DMS153 (cell line): ENCODE measurements at places on chromosomes 2 and 18.
A peak's percentile ranks its signal among the peaks of the same experiment; 100 is the strongest.

GRCh38 chr18:35390951-35391700, 14.0 kb upstream of the ZNF396 start:
- no peak for DNase-seq

DNA sequence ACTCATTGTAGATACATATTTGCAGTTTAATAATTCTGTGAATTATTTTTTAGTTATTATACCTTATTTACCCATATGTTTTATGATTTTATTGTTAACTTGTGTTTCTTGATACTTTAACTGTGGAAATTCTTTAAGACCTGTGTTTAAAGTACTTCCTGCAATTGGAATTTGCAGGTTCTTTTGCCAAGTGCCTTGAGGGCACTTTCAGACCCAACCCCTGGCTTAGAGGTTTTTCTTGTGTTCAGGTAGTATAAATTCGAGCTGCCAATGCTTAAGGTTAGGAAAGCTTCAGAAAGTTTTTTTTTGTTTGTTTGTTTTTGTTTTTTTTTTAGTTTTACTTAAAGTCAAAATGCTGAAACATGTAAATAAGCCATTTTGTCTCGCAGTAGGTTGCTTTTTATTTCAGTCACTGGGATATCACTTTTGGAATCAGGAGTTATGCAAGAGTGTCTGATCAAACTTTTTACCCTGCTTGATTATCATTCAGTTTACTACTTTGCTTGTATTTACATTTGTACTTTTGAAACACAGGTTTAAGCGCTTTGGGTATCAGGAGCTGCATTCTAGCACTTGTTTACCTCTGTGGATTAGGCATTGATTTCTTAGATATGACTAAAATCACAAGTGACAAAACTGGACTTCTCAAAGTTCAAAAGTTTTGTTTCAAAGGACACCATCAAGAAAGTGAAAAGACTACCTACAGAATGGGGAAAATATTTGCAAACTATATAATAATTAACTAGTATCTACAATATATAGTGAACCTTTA, 31.8 kb downstream of the TDRD15 start:
- no peak for DNase-seq

- DNase-seq: no peak
Observed at GRCh38 chr18:73879766-73880165, 267.9 kb downstream of the FBXO15 start.

DNA sequence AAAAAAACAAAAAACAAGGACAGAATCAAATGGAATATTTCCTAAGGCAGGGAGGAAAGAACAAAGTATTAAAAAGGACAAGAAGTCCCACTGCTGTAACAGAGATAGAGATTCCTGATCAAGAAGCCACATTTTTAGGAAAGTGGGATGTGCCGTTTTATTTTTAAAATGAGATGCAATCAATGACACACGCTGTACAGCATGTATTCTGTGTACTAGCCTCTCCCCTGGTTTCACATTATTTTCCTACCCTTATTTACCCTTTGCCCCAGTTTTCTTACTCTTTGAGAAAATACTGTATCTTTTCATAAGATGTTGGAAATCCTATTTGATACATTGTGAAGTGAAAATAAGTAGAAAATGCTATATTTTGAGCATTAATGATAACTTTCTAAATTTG, 45.8 kb downstream of the E2F6 start:
- DNase-seq: no peak

DNA sequence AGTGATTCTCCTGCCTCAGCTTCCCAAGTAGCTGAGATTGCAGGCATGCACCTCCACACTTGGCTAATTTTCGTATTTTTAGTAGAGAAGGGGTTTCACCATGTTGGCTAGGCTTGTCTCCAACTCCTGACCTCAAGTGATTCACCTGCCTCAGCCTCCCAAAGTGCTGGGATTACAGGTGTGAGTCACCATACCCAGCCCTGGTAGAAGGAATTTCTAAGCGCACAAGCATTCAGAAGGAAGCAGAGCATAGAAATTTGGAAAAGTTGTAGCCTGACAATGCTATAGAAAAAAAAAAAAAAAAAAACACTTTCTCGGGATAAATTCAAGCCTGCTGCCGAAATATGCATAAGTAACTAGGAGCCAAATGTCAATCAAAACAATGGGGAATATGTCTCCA, 249.4 kb downstream of the GRB14 start:
- no peak for DNase-seq

DNA sequence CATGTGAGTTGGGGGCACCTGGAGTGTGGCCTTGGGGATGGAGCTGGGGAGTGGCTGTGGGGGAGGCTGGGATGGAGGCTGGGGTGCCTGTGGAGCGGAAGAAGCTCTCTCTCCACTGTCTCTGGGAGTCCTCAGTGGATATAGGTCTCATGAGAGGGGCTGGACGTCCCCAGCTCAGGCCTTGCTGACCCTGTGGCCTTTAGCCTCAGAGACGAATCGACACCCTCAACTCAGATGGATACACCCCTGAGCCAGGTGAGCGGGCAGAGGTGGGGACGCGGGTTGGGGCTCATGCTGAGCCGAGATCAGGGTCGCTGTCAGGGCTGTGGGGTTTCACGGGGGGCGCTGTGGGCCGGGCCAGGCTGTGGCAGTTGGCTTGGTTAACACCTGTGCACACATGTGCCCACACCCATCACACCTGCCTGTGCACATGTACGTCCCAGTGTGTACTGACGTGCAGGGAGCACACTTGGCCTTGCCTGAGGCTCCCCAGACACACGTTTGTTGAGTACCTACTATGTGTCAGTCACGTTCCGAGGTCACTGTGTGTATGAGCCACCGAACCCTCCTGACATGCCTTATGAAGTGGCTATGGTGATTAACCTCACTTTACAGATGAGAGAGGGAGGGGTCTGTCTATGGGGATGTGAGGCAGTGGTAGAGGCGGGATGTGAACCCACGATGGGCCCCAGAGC, 20.1 kb downstream of the ZAP70 start:
- DNase-seq: no peak

GRCh38 chr2:188798159-188798558, 176.0 kb upstream of the COL3A1 start:
- DNase-seq: peak; percentile 35

GRCh38 chr2:190283783-190284182, 35.8 kb downstream of the HIBCH start:
- no peak for DNase-seq

- DNase-seq: no peak
Observed at GRCh38 chr2:44989176-44989575, 20.1 kb downstream of the SIX2 start.

DNA sequence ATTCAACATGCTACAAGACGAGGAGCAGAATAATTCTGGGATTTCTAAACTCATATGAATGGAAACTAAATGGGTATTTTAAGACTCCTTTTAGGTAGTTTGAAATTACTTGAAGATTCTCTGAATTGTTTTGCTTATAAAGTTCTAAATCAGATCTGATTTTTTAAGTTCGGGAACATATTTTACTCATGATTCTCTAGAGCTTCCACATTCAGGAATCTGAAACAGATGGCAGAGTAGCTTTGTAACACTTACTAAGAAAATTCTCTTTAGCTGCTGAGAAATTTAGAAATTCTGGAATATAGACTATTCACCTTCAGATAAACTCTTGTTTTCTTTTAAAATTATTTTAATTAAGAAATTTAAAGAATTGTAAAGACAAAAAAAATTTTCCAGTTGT, 13.7 kb downstream of the RBBP8 start:
- no peak for DNase-seq

GRCh38 chr2:96344011-96344410, 8.4 kb downstream of the NCAPH start:
- DNase-seq: no peak

GRCh38 chr2:224038049-224038829, 847 bp downstream of the SERPINE2 start:
- DNase-seq: peak; percentile 12

DNA sequence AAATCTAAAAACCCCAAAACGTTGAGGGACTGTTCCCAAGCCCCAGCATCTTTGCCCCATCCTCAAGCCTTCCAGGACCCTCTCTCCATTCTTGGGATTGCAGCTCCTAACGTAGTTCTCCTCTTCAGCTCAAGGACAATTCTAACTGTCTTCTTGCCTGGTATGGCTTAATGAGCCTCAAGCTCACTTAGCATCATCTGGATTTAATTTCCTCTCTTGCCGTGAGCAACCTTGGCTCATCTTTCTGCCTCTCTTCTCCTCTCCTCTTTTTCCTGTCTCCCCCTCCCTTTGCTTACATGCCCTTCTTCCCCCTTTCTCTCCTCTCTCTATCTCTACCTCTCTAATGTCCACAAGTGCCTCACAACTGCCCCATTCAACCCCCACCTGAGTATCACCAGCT, 44.2 kb downstream of the TACR1 start:
- no peak for DNase-seq

GRCh38 chr2:190117305-190117704, 54.8 kb upstream of the MSTN start:
- DNase-seq: no peak

- DNase-seq: no peak
Observed at GRCh38 chr2:108536133-108536780, 2.0 kb downstream of the LIMS1 start.

- no peak for DNase-seq
Observed at GRCh38 chr2:74584088-74584645, 29.6 kb downstream of the DOK1 start.

DNA sequence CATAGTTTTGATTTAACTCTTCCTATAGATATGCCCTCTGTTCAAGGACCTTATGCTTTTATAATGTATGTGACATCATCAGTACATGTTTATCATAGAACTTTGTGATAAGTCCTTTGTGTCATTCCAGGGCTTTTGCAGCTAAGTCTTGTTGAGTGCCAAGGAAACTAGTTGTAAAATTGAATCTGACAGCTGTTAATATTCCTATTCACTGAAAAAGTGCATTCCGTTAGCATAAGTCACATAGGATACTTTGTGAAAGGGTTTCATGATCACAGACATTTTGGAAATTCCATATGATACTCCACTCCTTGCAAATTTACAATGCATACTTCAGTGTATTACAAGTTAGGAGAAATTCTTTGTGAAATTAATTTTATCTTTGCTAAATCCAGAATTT, 503.4 kb downstream of the CCDC85A start:
- DNase-seq: no peak

GRCh38 chr2:210169516-210170195, 1.6 kb downstream of the KANSL1L start:
- no peak for DNase-seq

GRCh38 chr2:157980020-157980419, 103.9 kb upstream of the ACVR1 start:
- no peak for DNase-seq

- no peak for DNase-seq
Observed at GRCh38 chr2:7517088-7517487, 599.9 kb downstream of the RNF144A start.

- DNase-seq: no peak
Observed at GRCh38 chr18:77346208-77346810, 96.7 kb downstream of the GALR1 start.

- no peak for DNase-seq
Observed at GRCh38 chr18:26780520-26781325, 84.8 kb downstream of the AQP4 start.
